Stimulated activated CD4-positive, alpha-beta T cell treated with anti-CD3 and anti-CD28 coated beads, Interleukin-15, amount 100 ng/mL, for 24 hours (primary cell): ENCODE measurements at places on chromosomes 5 and 9.

- DNase-seq: no peak
These were observed 12.3 kb upstream of the URM1 start for GRCh38 chr9:128358861-128359260.

- DNase-seq: no peak
These were observed 169.2 kb upstream of the TARS1 start for GRCh38 chr5:33271606-33272005.

DNA sequence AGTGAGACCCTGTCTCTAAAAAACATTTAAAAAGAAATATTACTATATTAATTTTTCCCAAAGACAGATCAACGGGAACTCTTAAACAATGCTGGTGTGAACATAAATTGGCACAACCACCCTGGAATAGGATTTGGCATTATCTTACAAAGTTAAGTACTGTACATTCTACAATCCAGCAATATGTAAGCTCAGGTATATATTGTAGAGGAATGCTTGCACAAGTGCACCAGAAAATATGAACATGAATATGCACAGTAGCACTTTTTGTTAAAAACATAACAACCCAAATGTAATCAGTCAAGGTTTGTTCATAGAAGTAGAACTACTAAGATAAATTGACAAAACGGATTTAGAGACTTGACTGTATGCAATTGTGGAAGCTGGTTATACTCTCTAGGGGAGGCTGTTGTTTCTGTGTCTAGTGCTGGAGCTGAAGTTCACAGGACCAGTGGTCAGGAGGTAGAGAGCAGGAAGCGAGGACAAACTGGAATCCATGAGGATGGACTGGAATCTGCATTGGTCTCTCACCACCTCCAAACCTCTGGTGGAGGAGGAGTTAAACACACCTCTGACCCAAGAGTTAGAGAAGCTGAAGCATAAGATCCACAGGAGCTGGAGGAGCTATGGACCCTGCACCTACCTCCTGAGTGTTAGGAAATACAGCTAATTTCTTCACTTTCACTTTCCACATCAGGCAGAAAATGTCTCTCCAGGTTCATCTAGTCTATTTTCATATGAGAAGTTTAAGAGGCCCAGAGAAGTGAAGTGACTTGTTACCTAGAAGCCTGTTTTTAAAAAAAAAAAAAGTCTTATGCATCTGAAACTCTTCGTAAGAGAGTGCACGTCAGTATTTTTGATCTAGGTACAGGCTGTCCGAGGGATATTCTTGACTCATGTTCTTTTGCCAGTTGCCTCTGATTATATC is 20.3 kb upstream of the RIC1 start:
- no peak for DNase-seq

- no peak for DNase-seq
These were observed 4.4 kb downstream of the SVEP1 start for GRCh38 chr9:110575169-110575568.

GRCh38 chr5:94199566-94199965 is 418.8 kb downstream of the KIAA0825 start:
- no peak for DNase-seq

DNA sequence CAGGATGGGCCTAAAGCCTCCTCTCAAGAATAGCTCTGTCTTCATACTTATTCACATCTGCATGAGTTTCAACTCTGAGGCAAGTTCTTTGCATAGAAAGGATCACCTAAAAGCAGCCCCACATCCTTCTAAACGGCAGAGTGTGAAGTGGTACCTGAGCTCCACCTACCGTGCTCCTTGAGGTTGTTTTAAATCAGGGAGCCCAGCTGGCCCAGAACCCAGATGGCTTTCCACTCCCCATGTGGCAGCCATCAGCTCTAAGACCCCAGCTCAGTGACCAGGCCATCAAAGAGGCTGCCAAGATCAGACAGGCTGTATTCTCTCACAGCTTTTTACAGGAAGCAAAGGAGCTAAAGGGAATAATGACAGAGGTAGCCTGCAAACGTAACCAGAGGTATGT is 299.3 kb downstream of the RASEF start:
- DNase-seq: no peak

DNA sequence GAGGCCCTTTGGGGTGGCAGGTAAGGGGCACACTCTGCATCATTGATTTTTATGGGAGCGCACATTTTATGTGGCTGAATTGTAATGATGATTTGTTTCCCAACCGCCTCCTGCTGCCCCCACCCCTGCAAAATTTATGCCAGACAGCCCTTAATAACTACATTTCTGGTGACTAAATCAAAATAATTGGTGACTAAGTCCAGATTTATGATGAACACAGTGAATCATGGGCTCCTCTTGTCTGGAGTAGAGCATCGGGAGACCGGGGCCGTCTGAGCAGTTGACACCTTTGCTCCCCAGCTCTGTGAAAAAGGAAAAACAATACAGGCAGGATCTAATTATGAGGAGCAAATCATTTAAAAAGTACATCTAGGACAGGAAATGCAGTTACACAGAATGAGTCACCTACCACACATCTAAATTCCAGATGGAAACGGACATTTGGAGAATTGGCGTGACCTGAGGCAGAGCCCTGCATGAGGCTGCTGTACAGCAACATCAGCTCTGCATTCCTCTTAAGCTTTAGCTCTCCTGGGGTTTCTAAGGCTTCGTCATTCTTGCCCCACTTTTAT is 58.9 kb downstream of the DOCK2 start:
- no peak for DNase-seq

- peak; percentile 93 for DNase-seq
These were observed 2.1 kb downstream of the NR4A3 start for GRCh38 chr9:99823681-99824377.

DNA sequence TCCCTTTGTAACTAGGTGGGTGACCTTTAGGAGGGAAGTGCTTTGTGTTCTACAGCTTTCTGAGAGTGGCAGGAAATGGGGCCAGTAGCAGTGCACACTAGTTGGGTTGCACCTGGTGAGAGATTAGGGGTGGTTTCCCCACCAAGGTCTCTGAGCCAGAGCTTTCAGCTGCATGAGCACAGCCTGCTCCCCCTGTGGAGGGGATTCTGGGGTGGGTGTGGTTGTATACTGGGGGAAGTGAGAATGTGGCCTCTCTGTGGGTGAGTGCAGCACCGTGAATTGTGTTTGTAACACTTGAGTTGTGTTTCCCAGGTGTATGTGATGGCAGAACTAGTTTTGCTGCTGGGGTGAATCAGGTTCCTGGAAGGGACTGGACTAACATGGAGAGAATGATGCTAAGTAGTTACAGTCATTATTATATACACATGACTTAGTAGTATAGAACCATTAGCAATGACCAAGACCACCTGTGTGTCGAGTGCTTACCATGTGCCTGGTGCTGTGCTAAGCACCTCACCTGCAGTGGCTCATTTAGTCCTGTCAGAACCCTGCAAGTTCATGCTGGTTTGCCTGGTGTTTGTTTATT is 11.8 kb upstream of the CXXC5 start:
- DNase-seq: peak; percentile 63

- DNase-seq: no peak
These were observed 321.9 kb downstream of the CDK5RAP2 start for GRCh38 chr9:120258096-120258495.

DNA sequence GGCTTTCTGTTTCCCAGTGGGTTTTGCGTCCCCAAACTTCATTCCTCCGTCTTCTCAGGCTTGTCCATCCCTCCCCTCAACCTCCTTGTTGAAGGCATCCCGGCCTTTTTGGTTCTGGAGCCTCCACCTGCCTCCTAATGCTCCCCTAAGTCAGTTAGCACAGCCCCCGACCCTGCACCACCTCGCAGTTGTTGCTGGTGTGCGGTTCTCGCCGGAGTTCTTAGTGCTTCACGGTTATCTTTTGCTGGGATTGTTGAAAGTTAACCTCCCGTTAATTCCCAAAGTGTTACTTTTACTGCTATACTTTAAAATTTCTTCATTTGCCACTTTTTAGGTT is 447 bp downstream of the UBLCP1 start:
- no peak for DNase-seq

DNA sequence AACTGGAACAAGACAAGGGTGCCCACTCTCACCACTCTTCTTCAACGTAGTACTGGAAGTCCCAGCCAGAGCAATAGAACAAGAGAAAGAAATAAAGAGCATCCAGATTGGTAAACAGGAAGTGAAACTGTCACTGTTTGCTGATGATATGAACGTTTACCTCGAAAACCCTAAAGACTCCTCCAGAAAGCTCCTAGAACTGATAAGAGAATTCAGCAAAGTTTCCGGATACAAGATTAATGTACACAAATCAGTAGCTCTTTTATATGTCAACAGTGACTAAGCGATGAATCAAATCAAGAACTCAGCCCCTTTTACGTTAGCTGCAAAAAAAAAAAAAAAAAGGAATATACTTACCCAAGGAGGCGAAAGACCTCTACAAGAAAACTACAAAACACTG is 306.6 kb downstream of the PLK2 start:
- DNase-seq: no peak

DNA sequence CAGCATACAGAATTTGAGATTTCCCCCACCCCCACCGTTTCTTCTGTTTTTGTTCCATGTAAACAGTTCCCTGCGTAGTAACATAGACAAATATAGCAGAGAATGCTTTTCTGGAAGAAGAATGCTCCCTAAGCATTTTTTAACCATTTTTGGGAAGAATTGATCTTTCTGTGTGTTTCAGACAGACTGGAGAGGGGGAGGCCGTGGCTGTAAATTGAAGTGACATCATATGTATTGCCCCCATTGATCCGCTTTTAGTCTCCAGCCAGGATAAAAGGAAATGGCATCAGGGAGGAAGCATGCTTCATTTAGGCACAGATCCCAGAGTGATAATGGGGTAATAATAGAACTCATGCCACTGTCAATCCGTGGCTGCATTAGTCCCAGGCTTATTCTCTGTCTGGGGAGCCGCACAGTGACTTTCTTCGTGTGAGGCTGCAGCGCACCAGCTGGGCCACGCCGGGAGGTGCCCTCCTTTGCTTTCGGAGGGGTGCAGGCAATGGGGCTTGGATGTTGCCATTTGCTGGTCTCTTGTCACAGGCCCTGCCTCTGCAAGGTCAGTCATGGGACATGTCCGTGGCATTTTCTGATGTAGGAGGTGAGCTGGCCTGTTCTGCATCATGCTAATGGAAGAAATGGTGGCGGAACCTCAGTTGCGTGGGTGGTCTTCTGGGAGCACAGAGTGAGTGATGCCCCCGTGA is 261.5 kb downstream of the FANCC start:
- DNase-seq: no peak

DNA sequence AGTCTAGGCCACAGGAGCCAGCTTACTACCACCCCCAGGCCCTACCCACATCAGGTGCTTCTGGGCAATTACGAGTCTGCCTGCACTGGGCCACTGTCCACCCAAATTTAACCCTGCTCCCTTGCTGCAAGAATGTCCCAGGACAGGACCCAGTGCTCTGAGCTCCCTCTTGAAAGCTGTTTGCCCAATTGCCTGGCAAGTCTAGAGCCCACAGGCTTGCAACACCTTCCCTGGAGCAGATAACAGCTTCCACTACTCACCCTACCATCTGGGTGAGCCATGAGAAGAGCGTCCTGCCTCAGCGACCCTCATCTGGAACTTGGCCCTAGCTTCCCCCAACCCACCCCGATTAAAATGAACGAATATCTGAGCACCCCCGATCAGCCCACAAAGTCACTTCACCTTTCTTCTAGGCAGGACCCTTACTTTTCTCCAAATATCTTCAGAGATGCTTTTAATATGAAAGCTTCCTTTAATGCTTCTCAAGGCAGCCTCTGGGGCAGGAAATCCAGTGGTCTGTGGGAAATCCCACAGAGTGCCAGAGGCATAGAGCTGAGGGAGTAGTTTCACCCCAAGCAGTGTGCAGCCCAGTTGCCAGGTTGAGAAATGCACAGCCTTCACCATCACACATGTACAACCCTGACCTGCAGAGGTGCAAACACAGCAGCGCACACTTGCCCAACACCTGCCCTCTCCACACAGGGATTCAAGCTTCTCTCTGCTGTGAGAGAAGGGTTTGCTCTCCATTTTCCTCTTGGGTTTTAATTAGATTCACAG is 10.6 kb downstream of the ACSL6 start:
- DNase-seq: peak; percentile 39

DNA sequence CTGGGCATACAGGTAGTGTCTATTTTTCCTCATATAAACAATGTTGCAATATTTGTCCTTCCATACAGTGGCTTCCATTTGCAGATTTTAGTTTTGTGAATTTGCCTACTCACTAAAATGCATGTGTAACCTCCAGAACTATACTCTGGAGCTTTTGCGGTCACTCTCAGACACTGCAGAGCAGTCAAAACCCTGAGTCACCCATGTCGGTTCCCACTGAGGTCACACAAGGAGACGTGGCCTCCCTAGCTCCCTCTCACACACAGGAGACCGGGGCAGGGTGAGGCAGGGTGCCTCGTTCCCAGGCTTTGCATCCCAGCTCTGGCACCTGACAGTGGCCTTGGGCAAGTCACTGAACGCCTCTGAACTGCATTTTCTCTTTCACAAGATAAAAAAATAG is 55.5 kb upstream of the ZNF354A start:
- no peak for DNase-seq
